ENCODE measurements at places on chromosomes 1 and 21.

- DNase-seq: no peak
These were observed 25.8 kb downstream of the TFAP2E start for GRCh38 chr1:35598895-35599294.

DNA sequence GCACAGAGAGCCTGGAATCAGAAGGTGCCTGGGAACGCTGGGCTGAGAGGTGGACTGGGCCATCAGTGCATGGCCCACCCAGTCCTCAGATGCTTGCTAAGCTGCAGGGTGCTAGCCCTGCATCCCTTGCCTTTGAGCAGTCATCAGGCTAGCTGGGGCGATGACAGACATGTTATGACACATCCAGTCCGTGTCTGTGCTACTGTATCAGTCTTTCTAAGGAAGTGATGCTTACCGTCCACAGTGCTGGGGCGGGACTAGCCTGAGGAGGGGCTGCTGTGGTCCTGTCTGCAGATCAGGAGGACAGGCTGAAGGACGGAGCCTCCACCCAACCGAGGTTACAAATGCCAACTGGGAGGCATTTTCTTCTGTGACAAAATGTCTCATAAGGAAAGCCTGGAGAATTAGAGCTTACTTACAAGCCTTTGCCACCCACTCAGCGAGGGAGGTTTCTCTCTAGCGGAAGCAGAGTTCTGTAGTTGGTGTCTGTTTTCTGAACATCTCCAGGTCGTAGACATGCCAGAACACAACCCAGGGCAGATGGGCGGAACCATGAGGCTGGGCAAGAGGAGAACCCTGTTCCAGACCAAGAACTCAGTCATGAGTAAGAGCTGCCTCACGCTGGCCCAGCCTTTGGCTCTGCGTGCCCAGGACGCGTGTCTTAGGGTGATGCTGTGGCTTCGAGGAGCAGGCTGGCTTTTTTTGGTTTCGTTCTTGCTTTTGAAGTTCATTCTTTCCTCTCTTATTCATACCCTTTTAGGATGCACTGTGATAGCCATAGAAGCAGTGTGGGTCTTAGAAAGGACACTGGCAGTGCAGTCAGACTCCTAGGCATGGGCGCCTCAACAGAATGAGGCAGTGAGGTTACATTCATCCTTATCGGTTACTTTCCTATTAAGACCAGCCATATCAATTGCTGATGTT lies 14.3 kb downstream of the SLFNL1 start:
- no peak for DNase-seq

DNA sequence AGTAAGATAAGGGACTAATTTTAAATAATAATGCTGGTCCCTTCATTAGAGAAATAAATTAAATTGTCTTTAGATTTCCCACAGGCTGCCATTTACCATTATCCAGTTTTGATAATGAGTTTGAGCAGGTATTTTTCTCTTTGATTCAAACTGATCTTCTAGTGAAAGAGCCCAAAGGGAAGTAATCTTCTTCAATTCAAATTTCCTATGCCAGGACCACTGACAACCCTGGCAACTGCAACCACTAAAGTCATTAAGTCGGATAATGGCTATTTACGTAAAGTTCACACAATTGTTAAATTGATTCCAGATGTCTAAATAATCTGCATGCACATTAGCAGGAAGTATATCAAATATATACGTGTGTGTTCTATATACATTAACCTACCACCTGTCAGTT lies 399.3 kb downstream of the PTPRC start:
- no peak for DNase-seq

- no peak for DNase-seq
These were observed 6.4 kb downstream of the CLDN19 start for GRCh38 chr1:42733415-42734200.

GRCh38 chr1:189524501-189524900 lies 953.2 kb downstream of the BRINP3 start:
- no peak for DNase-seq

DNA sequence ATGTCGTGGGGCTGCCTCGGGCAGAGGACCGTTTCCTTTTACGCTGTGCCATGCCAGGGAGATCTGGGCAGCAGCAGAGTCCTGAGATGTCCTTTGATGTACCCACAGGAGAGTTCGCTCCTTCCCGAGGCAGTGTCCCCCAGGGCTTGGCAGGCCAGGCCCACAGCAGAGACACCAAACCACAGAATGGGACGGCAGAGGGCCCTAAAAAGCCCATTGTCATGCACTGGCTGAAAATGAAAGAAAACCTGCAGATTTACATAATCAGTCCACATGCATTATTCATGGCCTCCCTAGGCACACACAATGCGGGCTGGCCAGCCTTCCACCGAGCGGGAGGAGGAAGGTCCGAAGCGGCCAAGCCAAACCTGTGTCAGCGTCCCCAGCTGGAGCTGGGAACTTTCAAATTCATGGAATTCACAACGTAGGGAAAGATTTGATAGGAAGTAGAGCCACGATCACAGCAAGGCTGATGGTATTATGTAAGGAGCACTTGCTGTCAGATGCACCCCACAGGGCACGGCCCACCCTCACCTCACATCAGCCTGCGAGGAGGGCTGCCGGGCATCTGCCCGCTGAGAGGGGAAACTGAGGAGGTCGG lies 25.3 kb upstream of the EFHD2 start:
- DNase-seq: no peak

DNA sequence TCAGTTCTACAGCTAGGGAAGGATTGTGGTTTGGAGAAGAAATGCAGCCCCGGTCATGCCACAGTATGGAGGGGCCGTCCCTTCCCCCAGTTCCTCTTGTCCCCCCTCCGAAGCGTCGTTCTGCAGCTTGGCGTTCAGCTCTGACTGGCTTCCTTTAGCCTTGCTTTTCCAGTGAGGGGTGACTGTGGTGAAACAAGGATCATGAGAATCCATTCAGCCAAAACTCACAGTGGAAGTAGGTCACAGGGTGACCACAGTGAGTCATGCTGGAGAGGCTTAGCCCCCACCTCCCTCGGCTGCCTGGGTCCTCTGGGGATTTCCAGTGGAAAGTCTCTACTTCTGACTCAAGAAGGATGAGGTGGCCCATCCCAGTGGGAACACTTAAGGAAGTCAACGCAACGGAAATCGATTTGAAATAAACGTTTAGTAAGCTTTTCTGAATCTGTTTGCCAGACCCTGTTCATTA lies 37.3 kb upstream of the COL6A2 start:
- DNase-seq: peak; percentile 71

DNA sequence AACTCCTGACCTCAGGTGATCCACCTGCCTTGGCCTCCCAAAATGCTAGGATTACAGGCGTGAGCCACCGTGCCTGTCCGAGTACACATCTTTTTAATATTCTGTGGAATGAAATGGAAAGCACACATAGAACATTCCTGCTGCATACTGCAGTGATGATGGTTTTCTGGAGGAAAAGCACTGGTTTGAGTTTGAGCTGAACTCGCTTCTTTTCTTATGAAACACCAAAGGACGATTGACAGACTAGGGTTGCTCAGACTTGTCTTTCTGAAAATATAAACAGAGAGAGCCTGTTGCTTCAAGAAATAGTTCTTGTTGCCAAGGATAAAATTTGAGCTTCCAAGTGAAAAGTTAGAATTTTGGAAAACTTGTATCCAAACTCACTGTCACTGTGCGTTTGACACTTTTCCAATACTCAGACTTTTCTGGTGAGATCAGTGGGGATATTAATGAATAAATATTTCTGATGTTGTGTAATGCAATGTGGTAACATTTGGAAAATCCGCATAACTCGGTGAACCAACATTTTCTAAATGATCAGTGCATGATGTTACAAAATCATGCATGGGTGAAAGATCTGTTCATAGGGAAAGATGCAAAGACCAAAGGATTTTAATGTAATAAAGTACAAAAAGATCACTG lies 15.0 kb upstream of the ERMAP start:
- no peak for DNase-seq

DNA sequence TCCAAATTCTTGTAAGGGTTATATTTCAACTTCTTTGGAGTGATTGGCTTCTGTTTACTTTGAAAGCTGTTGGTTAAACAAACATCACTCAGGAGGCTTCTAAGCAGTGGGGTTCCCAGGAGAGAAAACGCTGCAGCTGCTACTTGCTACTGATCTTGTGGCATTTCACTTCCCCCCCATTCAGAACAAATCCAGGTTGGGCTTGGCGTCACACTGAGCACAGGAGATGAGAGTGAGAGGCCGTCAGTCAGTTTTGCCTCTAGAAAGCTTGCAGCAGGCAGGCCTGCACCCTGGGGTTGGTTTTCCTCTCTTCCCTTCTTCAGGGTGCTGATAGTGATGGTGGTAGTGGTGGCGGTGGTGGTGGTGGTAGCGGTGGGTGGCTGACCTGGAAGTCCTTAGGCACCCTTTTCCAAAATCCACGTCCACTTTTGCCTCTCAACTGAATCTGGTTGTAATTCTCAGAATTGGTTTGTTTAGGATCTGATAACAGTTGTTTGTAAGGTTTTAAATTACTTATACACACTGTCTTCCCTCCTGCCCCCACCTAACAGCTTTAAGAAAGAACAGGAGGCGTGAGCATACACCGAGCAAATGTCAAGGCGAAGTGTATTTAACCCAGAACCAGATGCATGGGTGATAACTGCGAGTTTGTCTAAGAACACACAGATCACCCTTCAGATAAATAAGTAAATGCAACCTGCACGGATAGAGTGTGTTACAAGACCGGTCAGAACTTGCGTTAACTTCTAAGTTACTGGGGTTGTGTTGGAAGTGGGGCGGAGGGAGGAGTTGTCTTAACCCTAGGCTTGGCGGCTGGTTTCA lies 3.2 kb upstream of the PROX1 start:
- DNase-seq: no peak

DNA sequence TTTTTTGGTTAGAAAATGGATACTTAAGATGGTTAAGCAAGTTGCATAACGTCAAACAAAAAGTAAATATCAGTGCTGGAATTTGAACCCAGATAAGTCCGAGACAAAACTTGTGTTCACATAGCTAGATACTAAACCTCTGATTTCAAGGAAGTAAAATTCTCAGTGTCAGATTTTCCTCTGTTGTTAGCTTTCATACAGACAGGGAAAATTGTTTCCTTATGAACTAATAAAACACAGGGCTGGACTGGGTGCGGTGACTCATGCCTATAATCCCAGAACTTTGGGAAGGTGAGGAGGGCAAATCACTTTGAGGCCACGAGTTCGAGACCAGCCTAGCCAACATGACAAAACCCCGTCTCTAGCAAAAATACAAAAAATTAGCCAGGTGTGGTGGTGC lies 51.3 kb downstream of the PCNX2 start:
- no peak for DNase-seq

DNA sequence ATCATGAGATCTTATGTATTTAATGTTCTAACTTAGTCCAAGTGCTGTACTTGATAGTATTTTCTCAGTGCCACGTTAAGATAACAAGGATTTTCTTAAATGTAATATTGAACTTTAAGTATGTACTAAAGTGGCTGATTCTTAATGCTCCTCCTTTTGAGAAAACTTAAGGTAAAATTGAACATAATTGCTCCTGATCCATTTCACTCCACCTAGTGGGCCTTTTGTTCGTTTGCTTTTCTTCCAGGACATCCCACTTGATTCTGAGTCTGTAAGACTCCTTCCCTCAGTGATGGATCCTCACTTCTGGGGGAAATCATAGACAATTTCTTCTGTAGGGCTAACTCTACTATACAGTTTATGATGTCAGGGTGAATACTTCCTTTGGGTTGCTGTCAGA lies 173.1 kb downstream of the LMO4 start:
- DNase-seq: no peak

DNA sequence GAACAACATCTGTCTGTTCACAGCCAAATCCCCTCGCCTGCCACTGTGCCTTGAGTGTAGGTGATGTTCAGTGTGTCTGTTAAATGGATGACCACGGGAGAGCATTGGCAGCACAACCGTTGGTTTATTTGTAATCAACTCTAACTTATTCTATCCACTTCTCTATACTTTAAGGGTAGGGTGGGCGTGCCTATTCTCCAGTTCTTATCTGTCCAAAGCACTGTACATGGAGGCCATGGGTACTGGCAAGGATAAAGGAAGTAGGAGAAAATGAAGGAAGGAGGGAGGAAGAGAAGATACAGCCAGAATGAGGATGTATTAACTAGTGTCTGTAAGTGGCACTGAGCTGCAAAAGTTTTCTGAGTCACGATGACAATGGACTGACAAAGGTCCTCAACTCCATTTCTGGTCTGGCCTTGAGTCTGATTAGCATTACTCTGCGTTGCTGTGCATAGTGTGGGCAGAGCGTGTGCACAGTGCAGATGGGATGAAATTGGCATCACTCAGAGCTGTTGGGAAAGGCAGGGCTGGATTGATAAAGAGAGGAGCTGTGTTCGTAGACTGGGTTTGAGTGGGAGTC lies 7.1 kb downstream of the RHOU start:
- DNase-seq: no peak

GRCh38 chr1:36658838-36659237 lies 176.1 kb upstream of the CSF3R start:
- DNase-seq: no peak

DNA sequence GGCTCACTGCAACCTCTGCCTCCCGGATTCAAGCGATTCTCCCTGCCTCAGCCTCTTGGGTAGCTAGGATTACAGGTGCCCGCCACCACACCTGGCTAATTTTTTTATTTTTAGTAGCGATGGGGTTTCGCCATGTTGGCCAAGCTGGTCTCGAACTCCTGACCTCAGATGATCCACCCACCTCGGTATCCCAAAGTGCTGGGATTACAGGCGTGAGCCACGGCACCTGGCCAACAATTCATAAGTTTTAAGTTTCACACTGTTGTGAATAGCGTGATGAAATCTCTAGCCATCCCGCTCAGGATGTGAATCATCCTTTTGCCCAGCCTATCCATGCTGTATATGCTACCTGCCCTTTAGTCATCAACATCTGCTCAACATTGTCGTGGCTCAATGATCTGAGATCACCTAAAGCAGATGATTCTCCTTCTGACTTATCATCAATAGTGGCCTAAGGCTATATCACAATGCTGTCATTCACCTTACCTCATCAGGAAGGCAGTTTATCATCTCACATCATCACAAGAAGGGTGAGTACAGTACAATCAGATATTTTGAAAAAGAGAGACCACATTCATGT lies 2.6 kb downstream of the PFDN2 start:
- DNase-seq: no peak

DNA sequence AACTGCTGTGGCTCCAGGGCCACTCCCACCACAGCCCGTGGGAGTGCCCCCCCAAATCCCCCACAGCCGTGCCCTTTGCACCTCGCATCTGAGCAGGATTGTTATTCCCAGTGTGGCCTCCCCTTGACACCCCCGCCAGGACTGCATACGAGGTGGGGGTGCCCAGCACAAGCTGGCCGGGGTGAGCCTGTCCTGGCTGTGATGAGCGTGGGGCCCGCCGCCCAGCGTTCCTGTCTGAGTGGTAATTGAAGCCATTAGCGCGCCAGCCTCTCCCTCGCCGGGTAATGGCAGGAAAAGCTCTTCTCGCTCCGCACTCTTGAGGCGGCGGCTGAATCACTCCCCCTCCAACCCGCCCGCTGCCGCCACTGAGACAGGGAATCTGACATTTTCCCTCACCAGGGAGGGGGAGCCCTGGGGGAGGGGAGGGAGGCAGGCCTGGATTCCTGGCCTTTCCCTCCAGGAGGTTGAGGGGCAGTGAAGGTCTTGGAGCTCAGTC lies 27.7 kb downstream of the PTPRF start:
- DNase-seq: no peak
